ENCODE measurements at places on chromosomes 3 and 15.

DNA sequence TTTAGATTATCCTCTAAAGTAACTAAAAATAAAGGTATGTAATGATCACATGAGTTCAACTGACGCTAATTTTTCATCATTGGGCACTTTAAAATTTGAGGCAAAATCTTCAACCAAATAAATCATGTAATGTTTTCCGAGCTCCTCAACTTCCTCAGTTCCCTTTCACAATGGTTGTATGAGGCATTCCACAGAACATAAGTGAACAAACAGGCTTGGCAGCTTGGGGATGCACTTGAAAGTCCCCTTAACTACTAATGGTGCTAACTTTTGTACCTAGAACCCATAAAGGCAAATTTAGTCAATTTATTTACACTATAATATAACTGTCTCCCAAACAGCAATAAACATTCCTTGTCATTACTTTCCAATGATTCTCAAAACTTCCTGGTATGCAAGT lies 1137.9 kb downstream of the ROBO2 start:
- DNase-seq, result no peak

DNA sequence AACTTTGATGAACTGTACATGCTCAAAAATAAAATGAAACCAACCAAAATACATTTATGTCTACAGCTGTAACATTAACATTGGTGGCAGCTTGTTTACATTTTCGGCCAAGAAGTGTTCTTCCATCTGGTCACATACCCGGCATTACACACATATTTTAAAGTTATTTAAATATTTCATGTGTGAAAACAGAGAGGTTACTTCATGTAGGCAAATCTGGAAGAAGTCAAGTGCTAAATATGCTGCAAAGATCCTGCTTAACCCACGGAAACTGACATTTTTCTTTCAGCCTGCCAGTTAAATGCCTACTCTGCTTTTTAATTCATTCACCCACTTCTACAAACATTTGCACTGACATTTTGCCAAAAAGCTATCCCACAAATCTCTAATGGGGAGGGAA lies 69.7 kb downstream of the MB21D2 start:
- no peak for DNase-seq

- no peak for DNase-seq
Measured at GRCh38 chr3:72791161-72791560, 57.1 kb downstream of the SHQ1 start.

DNA sequence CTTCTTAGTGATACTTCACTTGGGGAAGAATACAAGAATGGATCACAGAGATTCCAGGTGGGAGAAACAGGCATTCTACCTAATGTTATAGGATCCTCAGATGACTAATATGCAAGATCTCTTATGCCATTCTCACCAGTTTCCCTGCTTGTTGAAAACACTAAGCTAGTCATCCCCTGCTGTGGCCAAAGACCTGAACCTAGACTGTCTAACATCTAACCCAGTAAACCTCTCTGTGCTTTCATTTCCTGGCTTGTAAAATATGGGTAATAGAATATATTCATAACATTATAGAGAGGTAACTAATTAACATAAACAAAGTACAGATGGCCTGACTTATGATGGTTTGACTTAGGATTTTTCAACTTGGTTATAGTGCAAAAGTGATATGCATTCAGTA lies 776.3 kb downstream of the TUSC7 start:
- no peak for DNase-seq

- no peak for DNase-seq
Measured at GRCh38 chr3:29639578-29640290, 358.9 kb downstream of the RBMS3 start.

DNA sequence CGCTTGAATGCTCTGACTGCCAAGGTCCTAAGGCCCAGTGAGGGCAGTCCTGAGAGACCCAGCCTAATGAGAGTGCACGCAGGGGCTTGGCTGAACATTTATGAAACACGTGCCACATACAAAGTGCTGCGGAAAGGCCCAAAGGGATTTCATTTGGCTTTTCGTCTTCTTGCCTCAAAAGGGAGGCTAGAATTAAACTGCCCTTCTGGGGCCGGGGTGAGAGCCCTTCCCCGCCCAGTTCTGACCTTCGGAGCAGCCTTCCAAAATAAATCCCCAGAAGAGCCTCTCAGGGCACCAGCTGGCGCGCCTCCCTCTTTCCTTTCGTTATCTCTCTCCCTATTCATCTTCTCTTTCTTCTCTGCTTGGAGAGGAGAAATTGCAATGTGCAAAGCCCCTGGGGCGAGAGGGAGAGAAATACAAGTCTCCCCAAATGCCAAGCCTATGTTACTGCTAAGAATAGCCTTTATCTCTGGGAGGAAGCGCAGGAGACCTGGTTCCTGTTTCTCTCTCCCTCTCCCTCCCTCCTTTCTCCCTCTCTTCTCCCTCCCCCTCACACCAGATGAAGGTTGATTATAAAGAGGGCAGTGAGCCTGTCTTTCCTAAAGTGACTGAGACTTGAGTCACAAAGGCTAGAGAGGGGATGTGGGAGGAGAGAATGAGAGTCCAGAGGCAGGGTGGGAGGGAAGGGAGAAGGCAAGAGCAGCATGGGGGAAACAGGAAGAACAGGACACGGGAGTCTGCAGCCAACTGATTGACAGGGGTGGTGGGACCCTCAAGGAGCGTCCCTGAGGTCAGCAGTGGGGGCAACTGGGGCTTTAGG lies 36.7 kb upstream of the NDUFB4 start:
- no peak for DNase-seq

- no peak for DNase-seq
Measured at GRCh38 chr3:46736006-46736872, 18.6 kb upstream of the PRSS50 start.

GRCh38 chr3:111763968-111764367 lies 95.1 kb upstream of the PHLDB2 start:
- DNase-seq, result no peak

- DNase-seq, result no peak
Measured at GRCh38 chr3:135349254-135349948, 554.3 kb downstream of the EPHB1 start.

GRCh38 chr15:80036071-80036470 lies 23.4 kb upstream of the ZFAND6 start:
- DNase-seq, result no peak

DNA sequence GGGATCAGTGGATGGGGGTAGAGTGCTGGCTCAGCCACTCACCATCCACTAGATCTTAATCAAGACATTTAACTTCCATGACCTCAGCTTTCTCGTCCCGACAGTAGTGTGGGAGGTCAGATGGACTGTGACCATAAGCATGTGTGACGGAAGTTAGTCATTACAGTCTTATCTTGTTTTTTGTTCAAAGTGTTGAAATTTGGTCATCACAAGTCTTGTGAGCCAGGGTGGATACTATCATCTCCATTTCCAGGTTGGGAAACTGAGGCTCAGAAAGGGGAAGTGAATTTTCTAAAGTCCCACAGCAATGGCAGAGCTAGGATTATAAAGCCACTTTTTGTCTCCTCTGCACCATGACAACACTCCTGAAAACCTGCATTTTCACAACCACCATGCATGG lies 32.0 kb upstream of the ITGA11 start:
- no peak for DNase-seq

GRCh38 chr3:197499427-197499826 lies 56.3 kb downstream of the BDH1 start:
- no peak for DNase-seq

DNA sequence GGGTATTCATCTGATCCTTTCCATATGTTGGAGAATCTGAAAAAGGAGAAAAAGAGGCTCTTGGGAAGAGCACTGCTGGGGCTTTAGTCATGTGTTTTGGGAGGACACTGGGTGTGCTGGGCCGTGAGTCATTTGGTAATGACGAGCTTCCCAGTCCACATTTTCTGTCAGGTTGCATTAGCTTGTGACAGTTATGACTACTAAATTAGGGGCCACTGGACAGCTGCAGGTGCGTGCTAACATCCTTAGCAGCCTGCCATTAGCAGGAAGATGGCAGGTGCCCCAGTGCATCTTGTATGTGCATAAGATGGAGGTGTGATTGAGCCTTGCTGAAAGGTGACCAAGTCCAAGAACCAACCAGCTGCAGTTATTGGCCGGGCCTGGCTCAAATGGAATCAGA lies 242.4 kb downstream of the RYR3 start:
- no peak for DNase-seq

- DNase-seq, result no peak
Measured at GRCh38 chr3:185978516-185978915, 40.7 kb upstream of the TRA2B start.

- DNase-seq, result no peak
Measured at GRCh38 chr15:66646308-66646707, 55.7 kb upstream of the SMAD6 start.

DNA sequence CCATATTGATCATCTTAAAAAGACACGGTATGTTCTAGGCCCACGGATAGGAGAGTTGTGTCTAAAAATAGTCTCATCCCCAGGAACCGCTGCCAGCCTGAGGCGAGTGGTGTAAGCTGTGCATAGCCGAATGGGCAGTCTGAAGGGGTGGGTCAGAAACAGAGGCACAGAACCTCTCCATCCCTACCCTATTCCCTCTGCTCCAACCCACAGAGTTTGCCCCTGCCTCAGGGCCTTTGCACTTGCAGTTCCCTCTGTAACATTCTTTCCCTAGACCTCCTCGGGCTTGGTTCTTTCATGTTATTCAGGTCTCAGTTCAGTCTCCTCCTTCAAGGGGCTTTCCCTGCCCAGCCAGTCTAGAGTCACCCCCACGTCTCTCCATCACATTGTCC lies 4.8 kb downstream of the SCN5A start:
- DNase-seq, result no peak

DNA sequence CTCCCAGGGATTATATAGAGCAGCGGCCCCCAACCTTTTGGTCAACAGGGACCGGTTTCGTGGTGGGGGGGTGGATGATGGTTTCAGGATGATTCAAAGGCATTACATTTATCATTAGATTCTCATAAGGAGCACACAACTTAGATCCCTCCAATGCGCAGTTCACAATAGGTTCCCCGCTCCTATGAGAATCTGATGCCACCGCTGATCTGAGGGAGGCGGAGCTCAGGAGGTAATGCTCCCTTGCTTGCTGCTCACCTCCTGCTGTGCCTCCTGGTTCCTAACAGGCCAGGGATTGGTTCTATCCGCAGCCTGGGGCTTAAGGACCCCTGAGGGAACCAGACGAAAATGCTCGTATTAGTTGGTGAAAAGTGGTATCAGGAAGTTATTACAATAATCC lies 1.3 kb upstream of the HACD2 start:
- DNase-seq, result peak; percentile 54

DNA sequence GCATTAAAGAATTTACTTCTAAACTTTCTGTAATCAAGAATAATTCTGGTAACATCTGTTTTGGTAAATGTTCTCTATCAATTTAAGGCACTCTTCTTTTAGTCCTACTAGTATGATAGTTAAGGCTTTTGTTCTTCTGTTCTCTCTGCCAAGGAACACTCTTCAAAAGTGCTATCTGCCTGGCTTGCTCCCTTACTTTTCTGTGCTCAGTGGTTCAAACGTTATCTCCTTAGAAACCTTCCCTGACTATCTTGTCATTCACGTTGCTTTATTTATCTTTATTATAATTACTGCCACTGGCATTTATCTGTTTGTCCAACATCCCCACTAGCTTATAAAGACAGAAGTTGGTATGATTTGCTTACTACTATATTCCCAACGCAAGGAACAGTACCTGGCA lies 59.2 kb downstream of the RFX7 start:
- no peak for DNase-seq
